ENCODE measurements at places on chromosomes 5 and 9.

GRCh38 chr9:118961857-118962256, 407.4 kb downstream of the BRINP1 start:
- no peak for DNase-seq

DNA sequence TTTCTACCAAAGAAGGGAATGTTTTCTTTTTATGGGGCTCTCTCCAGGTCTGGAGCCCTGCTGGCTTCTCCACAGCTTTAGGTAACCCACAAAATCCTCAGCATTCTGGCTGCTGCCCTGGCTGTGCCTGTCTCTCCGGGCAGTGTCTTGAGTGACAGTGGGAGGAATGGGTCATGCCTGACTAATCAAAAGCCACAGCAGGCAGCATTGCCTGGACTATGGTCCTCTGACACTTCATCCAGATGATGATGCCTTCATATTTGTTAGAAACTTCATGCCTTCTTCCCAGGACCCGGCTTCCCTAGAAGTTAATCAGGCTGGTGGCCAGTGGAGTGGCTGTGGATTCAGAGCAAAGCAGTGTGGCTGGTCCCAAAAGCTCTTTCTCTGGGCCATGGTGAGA, 32.2 kb upstream of the TGFBI start:
- no peak for DNase-seq

GRCh38 chr5:89534331-89534730, 651.3 kb upstream of the MEF2C start:
- DNase-seq = no peak

DNA sequence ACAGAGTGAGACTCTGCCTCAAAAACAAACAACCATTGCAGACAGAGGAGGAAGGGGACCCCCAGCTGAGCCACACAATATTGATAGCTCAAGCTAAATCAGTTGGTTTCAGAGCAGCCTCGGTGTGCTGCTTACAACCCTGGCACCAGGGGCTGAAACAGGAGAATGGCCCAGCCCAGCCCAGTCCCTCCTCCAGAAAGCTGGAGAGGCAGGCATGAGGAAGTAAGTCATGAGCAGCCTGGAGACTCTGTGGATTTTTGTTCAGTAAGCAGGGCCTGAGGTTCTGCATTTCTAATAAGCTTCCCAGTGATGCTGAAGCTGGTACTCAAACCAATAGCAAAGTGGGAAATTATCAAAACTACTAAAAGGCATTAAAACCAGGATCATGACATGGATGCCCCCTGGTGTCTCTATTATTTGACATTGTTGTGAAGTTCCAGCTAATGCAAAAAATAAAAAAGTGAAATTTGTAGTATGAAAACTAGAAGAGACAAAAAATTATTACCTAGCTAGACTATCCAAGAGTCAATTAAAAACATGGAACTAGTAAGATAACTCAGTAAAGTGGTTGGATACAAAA, 14.2 kb downstream of the PRRT1B start:
- no peak for DNase-seq

GRCh38 chr5:77316871-77317661, 106.6 kb downstream of the PDE8B start:
- no peak for DNase-seq

- DNase-seq = no peak
Measured at GRCh38 chr5:79456400-79456799, 57.5 kb downstream of the HOMER1 start.
